ENCODE measurements at places on chromosomes 7 and 10.

GRCh38 chr10:119250641-119251314 is 43.4 kb downstream of the GRK5 start:
- no peak for DNase-seq

DNA sequence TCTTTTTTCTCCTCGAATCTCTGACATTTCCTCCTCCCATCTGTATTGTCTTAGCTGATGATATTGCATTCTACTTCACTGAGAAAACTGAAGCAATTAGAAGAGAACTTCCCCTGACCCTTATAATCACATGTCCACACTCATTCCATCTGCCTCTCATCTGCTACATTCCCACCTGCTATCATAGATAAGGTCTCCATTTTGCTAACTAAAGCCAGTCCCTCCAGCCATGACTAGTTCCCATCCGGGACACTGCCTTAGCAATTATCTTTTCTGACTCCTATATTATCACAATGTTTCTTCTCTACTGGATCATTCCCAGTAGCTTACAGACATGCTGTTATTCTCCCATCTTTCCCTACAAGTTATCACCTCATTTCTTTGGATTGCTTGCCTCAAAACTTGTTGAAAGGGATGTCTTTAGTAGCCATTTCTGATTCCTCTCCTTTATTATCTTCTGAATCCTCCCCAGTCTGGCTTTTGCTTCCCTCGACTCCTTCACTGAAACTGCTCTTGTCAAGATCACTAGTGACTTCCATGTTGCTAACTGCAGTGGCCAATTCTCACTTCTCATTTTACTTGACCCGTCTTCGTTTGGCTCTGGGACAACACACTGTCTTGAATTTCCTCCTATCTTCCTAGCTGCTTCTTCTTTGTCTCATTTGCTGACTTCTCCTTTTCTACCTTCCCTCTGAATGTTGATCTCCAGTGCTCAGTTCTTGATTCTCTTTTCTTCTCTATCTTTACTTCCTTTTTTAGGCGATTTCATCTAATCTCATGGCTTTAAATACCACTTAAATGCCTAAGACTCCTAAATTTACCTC is 35.9 kb downstream of the FZD1 start:
- DNase-seq, result no peak

- DNase-seq, result no peak
These were observed 75.8 kb downstream of the OR13A1 start for GRCh38 chr10:45239642-45240041.

- no peak for DNase-seq
These were observed 81.3 kb upstream of the ARHGAP21 start for GRCh38 chr10:24804956-24805355.

- no peak for DNase-seq
These were observed 583.5 kb downstream of the PARD3 start for GRCh38 chr10:34231441-34232180.

GRCh38 chr10:70940834-70941568 is 52.6 kb upstream of the PCBD1 start:
- no peak for DNase-seq

GRCh38 chr10:29524720-29525119 is 110.1 kb downstream of the SVIL start:
- DNase-seq, result no peak

GRCh38 chr7:41730161-41730560 is 27.3 kb upstream of the INHBA start:
- no peak for DNase-seq

- DNase-seq, result no peak
These were observed 15.9 kb downstream of the FKBP6 start for GRCh38 chr7:73343671-73344380.

DNA sequence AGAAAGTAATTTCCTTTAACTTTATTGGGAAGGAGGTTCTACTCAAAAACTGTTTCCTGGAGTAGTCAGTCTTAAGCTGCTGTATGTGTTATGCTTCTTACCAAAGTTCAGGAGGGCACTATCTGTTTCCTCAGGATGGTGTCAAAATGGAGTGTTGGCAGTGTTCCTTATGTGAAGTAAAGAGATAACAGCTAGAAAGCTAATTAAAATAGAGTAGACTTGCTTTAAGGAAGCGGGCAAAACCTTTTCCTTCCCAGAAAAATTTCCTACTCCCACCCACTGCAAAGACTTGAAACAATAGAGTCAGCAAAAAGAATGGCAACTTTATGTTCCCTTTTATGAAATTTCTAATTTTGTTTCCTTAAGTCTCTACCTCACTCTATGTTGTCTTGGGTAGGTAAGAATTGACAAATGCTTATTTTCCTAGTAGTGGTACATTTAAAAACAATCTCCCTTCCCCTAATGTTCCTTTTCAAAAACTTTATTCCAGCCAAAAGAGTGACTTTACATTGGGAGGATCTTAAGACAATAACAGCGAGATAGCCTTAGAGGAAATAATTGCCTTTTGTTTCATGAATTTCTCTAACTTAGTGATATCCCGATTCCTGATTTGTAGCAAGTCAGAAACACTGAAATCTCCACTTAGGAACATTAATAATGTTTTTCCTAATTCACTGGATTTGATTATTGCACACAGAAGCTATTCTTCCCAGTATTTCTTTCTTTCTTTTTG is 26.5 kb upstream of the ENTPD1 start:
- no peak for DNase-seq

- no peak for DNase-seq
These were observed 39.6 kb downstream of the STARD3NL start for GRCh38 chr7:38217672-38218071.

GRCh38 chr10:93220296-93221170 is 146.8 kb downstream of the CYP26A1 start:
- no peak for DNase-seq

- no peak for DNase-seq
These were observed 412.1 kb upstream of the CELF2 start for GRCh38 chr10:10605551-10606081.

- no peak for DNase-seq
These were observed 30.0 kb downstream of the DOCK4 start for GRCh38 chr7:112176241-112176640.

GRCh38 chr7:111388912-111389311 is 173.4 kb downstream of the IMMP2L start:
- no peak for DNase-seq

GRCh38 chr10:110413903-110414547 is 83.7 kb upstream of the DUSP5 start:
- DNase-seq, result no peak

GRCh38 chr7:103073989-103074518 is 542 bp downstream of the FBXL13 start:
- no peak for DNase-seq

- no peak for DNase-seq
These were observed 123.4 kb upstream of the VKORC1L1 start for GRCh38 chr7:65749518-65749917.

GRCh38 chr7:69130396-69130795 is 467.9 kb upstream of the AUTS2 start:
- no peak for DNase-seq

DNA sequence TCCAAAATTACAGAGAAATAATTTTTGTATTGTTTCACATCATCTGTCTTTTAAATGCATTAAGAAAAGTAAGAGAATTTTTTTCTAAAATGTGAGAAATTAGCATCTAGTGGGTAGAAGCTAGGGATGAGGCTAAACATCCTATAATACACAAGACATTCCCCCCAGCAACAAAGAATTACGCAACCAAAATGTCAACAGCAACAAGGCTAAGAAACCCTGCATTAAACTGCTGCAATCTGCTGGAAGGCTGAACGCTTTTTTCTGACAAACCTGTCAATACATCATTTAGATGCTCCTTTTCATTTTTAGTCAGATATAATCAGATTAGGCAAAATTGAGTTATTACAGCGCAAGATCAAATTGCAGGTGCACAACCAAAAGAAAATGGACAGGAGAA is 162.2 kb downstream of the C1GALT1 start:
- DNase-seq, result no peak

GRCh38 chr7:93601363-93601762 is 26.8 kb upstream of the CALCR start:
- DNase-seq, result no peak

GRCh38 chr7:1794888-1795542 is 124.9 kb downstream of the ELFN1 start:
- DNase-seq, result no peak

DNA sequence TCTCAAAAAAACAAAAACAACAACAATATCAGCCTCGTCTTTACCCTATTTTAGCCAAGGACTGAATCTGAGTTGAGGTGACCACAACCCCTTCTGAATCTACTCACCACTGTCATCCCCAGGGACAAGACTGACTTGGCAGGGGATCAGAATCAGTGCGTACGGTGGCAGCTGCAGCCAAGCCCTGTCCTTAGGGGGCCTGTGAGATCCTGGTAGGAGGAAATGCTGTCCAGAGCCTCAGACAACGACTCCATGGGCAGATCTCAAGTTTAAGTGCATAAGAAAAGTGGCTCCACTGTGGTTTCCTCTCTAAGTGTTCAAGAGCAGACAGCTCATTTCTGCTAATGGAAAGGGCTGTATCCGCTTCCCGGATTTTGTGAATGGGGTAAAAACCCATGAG is 22.4 kb upstream of the CYTH3 start:
- DNase-seq, result no peak

GRCh38 chr7:13241416-13241815 is 554.0 kb downstream of the ARL4A start:
- DNase-seq, result no peak

DNA sequence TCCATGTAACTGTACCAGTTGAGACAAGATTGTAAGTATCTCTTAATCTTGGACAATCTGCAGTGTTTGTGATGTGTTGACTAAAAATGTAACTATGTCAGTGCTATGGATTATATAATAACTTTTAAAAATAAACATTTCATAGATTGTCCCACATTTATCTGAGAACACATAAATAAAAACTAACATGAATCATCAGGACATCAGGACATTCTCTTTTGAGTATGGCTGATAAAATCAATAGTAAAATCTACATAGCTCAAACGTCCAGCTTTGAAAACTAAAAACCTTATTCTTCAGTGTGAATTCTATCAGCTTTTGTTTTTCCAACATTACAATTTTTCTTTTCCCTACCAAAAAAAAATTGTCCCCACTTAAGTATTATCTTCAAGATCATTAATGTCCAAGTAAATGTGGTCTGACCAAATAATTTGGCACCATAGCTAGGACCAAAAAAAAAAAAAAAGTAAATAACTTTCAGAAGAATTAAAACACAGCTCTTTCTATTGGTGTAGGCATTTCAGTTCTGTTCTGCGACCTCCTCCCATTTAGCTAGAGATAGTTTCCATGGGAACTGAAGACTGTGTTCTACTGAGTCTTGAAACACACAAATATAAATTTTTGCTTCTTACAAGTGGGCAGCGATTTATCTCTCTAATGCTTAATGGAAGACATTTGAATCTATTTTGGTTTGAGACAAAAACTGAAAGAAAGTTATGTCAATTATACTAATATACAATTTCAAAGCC is 123.0 kb upstream of the SGCE start:
- DNase-seq, result no peak

DNA sequence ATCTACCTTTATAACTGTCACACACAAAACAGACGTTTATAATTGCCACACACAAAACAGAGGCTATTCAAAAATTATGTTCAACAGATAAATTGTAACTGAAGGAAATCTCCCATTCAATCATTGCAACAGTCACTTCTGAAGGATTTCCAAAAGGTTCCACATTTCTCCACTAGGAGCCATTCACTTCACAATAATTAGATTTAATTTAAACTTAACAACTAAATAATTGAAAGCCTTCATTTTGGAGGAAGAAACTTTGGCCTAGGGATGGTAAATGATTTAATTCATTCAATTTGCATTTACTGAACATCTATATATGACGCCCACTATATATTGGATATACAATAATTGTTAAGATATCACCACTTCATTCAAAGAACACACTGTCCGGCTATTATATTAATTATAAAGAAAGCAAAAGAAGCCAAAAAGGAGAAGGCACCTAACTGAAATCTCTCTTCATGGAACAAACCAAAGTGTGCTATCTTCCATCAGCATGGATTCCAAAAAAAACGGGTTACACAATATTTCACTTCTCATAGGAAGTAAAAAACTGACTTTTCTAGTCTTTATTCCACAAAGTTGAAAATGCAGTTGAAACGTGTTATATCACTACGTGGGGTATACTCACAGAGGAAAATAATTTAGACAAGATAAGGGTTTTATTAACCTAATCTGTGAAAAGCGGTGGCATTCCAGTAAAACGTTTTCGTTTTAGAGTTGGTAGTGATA is 1.7 kb downstream of the ATAD1 start:
- DNase-seq, result no peak

GRCh38 chr10:109115179-109115578 is 808.1 kb downstream of the XPNPEP1 start:
- no peak for DNase-seq

- DNase-seq, result no peak
These were observed 52.7 kb downstream of the DENND11 start for GRCh38 chr7:141649137-141649864.

DNA sequence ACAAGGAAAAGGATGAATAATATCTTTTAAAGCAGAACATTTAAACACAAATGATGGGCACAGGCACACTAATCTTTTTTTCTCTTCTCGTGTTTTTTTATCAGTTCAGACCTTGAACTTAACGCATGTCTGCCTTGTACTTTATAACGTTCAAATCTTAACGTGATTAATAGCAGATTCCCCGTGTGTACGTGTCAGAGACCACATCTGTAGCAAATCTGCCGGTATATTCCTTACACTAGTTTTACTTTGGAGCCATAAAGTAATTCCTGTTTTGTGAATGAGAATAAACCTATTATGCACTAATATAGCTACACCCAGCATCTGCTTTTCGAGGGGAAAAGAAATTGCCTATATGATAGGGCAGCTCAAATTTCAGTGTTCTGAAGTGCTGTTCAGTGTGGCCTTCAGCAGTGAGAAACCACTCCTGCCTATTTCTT is 166.0 kb upstream of the TCF7L2 start:
- no peak for DNase-seq

- DNase-seq, result no peak
These were observed 232.9 kb upstream of the NPY start for GRCh38 chr7:24050991-24051560.

- no peak for DNase-seq
These were observed 135.1 kb downstream of the CHRM2 start for GRCh38 chr7:137003566-137003965.

GRCh38 chr10:125161707-125162119 is 1.4 kb upstream of the CTBP2 start:
- DNase-seq, result no peak

- no peak for DNase-seq
These were observed 82.4 kb upstream of the NME8 start for GRCh38 chr7:37765872-37766525.

DNA sequence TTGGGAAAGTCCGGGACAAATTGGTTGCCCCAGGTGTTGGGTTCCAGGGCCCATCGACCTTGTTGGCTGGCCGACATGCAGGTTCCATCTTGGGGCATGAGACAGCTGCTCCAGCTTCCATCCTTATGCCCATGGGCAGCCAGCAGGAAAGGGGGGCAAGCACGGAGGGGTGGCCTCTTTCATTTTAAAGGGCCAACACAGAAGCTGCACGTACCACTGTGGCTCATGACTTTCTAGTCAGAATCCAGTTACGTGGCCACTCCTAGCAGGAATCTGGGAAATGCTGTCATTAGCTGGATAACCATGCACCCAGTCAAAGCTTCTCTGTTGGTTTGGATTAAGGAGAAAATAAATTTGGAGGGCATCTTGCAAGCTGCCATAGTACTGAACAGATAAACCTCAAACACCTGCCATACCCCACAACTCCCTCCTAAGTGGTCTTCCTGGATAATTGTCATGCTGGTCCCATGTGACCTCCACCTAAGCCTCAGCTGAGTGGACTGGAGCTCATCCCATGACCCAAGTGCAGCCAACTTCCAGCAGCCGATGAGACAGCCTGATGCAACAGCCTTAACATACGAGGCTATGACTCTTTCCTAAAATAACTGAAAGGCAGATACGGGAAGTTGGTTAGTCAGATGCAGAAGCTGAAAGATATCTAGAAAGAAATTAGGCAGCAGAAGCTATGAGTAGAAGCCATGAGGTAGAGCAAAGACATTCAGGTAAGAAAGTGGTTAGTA is 21.4 kb upstream of the GSDME start:
- DNase-seq, result peak; percentile 25
